Cardiac fibroblast (primary cell): ENCODE measurements at places on chromosomes 13 and 19.

DNA sequence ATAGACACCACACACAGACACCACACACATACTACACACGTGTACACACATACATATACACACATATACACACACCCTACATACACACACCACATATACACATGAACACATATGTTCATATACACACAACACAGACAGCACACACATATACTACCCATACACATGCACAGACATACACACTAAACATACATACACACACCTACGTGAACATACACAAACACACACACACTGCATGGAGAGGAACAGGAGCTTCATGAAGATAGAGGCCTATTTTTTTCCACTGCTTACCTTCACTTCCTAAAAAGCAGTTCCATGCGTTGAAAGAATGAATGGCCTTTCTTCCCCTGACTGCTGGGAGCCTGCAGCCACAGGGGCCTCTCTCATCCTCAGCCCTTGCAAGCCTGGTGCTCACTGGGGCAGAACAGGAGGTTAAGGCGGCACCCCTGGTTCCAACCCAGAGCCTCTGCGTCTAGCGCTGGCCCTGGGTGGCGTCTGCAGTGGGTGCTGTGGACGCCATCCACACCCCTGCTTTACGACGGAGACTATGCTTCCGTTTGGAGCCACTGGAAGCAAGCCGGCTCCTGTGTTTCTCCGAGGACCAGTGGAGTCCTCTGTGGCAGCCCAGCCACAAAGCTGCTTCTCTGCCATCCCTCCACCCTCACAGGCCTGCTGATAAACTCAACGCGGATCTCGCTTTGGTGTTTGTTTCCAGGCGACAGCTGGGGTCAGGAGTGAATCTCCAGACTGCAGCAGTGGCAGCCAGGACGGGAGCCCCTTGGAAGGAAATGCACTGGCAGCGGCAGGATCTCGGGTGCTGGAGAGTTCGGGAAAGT lies 1.9 kb upstream of the RASA3 start:
- DNase-seq, result no peak

DNA sequence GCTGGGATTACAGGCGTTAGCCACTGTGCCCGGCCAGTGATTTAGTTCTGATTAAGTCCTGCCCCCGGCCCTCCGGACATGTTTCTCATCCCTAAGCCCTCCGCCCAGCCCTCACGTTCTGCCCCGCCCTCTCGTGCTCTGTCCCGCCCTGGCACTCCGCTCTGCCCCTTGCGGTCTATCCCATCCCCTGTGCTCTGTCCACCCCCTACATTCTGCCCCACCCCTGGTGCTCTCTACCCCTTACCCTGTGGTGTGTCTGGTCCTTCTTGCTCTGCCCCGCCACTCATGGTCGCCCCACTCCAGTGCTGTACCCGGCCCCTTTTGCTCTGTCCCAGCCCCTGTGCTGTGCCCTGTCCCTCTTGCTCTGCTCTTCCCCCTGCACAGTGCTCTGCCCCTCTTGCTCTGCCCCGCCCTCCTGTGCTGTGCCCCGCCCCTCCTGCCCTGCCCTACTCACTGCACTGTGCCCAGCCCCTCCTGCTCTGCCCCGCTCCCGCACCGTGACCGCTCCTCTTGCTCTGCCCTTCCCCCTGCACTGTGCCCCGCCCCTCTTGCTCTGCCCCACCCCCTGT lies 3.0 kb downstream of the GTPBP3 start:
- no peak for DNase-seq

GRCh38 chr13:110500341-110500740 lies 61.2 kb downstream of the RAB20 start:
- DNase-seq, result no peak

DNA sequence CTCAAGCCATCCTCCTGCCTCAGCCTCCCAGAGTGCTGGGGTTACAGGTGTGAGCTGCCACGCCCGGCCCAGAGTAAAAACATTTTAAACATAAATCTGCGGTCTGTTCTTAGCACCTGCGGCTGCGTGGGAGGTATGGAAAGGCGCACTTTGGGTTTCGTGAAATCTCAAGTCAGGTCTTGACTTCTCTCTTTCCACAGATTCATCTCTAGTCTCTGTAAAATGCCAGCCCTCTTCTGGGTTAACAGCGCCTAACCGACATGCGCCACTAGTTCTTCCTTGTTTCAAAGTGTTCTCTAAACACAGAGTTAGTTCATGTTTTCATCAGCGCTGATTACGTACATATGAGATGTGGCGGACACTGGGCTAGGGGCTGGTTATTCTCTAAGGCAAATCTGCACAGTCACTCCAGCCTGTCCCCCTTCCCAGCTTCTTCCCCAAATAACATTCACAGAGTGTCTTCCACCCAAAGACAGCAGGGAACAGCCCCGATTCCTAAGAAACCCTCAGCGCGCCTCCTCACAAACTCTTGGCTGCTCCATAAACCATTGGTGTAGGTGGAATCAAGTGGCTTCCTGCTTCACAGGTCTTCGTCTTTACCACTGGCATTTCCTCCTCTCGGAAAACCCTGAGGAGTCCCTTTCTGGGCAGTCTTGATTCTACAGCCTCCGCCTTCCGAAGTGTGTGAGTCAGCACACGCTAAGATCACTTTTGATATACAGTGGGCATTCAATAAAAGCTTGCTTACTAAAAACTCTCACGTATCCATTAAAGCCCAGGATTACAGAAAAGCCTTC lies 1.4 kb downstream of the PARP4 start:
- DNase-seq, result peak; percentile 82

DNA sequence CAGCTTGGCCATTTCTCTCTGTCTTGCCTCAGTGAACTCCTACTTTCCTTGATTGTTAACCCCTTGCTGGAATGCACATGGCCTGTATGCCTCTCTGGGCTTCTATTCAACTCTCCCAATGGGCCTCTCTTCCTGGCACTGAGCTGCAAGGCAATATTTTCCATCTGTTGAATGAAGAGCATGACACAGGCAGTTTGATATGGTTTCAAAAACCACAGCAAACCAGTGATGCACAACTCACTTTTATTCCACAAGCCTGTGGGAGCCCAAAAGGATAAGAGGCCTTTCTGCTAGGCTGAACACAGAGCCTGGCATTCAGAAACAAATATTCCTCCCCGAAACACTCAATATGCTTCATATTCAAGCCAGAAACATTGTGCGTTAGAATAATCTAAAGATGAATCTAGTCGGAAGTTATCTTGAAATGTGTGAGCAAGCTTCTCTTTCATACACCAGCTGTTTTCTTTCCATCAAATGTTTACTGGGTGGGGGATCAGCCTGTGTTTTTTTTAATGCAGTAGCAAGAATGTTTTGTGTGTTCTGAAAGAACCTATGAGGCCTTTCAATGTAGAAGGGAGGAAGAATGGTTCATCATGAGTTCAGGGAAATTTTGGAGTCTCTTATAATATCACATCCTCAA lies 443.1 kb upstream of the SPRY2 start:
- DNase-seq, result peak; percentile 83

- no peak for DNase-seq
Measured at GRCh38 chr19:46812977-46813838, 24.8 kb upstream of the SLC1A5 start.

DNA sequence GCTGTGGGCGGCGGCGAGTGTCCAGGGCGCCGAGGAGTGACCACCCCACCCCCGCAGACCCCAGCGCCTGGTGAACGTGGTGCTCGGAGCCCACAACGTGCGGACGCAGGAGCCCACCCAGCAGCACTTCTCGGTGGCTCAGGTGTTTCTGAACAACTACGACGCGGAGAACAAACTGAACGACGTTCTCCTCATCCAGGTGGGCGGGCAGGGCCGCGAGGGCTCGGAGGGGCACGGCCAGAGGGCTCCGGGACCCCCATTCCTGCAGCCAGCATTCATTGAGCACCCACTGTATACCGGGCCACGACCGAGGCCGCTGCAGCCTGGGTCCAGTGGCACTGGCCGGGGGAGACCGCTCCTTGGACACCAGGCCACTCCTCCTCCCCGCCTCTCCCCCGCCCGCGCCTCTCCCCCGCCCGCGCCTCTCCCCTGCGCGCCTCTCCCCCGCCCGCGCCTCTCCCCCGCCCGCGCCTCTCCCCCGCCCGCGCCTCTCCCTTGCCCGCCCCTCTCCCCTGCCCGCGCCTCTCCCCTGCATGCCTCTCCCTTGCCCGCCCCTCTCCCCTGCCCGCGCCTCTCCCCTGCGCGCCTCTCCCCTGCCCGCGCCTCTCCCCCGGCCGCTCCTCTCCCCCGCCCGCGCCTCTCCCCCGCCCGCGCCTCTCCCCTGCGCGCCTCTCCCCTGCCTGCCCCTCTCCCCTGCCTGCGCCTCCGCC lies 3.2 kb downstream of the PRTN3 start:
- DNase-seq, result no peak

DNA sequence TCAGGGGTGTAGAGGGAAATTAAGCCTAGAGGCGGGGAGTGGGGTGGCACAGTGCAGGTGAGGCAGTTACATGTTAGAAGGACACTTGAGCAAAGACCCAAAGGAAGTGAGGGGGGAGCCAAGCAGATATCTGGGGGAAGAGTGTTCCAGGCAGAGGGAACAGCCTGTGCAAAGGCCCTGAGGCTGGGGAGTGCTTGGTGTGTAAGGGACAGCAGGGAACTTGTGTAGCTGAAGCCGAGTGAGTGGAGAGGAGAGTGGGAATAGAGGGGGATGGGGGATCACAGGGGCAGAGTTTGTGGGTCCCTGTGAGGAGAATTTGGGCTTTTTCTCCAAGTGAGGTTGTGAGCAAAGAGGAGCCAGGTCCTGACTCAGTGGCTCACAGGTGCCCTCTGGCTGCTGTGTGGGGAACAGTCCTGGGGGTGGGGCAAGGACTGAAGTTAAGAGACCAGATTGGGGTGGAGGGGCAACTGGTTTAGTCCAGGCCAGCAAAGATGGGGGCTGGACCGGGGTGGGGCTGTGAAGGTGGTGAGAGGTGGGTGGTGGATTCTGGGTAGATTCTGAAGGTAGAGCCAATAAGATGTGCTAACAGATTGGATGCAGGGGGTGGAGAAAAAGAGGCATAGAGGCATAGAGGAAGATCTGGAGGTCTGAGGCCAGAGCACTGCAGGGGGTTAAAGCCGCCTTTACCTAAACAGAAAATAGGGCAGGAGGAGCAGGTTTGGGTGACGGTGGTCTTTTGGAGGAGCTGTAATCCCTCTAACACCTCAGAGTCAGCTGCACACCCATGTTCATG lies 75.3 kb downstream of the CACNA1A start:
- DNase-seq, result peak; percentile 67

GRCh38 chr13:47081246-47081645 lies 184.4 kb upstream of the HTR2A start:
- no peak for DNase-seq

GRCh38 chr13:43230989-43231388 lies 207.6 kb downstream of the DNAJC15 start:
- DNase-seq, result no peak

DNA sequence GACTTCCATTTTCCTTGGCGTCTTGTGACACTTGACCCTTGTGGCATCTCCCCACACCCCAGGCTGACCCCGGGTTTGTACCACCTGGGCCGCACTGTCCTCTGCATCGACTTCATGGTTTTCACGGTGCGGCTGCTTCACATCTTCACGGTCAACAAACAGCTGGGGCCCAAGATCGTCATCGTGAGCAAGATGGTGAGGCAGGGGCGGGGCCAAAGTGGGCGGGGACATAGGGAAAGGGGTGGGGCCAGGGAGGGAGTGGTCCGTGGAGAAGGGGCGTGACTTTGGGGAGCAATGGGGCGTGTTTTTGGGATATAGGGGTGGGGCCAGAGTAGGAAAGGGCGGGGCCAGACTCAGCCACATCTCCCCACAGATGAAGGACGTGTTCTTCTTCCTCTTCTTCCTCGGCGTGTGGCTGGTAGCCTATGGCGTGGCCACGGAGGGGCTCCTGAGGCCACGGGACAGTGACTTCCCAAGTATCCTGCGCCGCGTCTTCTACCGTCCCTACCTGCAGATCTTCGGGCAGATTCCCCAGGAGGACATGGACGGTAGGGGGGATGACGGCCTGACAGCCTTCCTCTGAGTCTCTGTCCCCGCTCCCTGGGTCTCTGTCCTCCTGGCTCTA lies 42.8 kb downstream of the TRPM4 start:
- peak; percentile 15 for DNase-seq

DNA sequence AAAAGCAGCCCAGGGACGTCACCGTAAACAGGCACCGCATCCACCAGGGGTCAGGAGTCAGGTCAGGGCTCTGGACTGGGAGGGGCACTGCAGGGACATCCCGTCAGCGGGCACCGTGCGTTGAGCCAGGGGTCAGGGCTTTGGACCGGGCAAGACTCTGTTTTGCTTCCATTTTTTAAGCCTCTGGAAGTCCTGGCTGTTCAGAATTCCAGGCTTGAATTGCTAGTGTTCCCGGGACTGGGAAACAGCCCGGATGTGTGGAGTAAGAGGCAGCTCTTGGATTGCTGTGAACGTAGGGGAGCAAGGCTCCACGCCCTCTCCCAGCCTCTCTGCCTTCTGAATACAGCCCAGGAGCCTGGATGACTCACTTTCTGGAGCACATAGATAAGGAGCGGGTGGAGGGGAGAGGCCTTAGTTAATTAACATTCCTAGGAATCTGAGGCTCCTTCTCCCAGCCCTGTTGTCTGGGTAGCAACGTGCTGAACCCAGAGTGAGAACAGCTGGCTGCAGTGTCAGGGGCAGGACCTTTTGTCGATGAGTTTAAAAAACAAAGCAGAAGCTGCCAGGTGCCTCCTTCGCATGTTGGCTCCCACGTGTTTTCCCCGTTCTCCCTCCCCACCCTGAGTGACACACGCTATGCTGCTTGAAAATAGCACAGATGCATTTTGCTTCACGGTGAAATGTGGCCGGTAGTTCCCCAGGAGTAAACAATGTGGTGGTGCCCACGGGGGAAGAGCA lies 21.9 kb downstream of the ATP11A start:
- DNase-seq, result peak; percentile 86
